ENCODE measurements at places on chromosomes 11 and 22. TPM values are rescaled to one million over a fixed set of nuclear protein-coding genes. Genes with fewer than 3 reads are reported as not detected.

The MS4A4E gene
- not detected for total RNA-seq

The ZC3H12C gene
- total RNA-seq, result 8.5 TPM

The LRRC10B gene
- total RNA-seq, result not detected

The KCNJ11 gene
- total RNA-seq, result not detected

The IL18 gene
- 0.32 TPM for total RNA-seq

The BARX2 gene
- not detected for total RNA-seq

The TESMIN gene
- not detected for total RNA-seq

The HSPB2 gene
- total RNA-seq, result 0.63 TPM

The MB gene
- not detected for total RNA-seq

The MS4A1 gene
- total RNA-seq, result not detected

The SLC29A2 gene
- 0.17 TPM for total RNA-seq

The OR10A4 gene
- not detected for total RNA-seq

The CCDC34 gene
- 4.3 TPM for total RNA-seq

The SMIM35 gene
- not detected for total RNA-seq

The OR8D4 gene
- total RNA-seq, result not detected

The MS4A14 gene
- total RNA-seq, result not detected

The OR51B4 gene
- total RNA-seq, result not detected

The INS gene
- not detected for total RNA-seq

The HMOX1 gene
- 240 TPM for total RNA-seq

The NLRP10 gene
- 0.09 TPM for total RNA-seq

The CEP164 gene
- total RNA-seq, result 22.2 TPM

The IFITM1 gene
- 20.1 TPM for total RNA-seq

The MFNG gene
- total RNA-seq, result not detected

The GP1BB gene
- total RNA-seq, result 0.79 TPM

The NRGN gene
- not detected for total RNA-seq

The SHISA8 gene
- total RNA-seq, result not detected

The MFRP gene
- not detected for total RNA-seq

The C1QTNF4 gene
- total RNA-seq, result 0.16 TPM

The VWCE gene
- 14.9 TPM for total RNA-seq

All from bronchial smooth muscle cell (primary cell).